Effector CD4-positive, alpha-beta T cell (primary cell): ENCODE measurements at places on chromosomes 13 and 19.

GRCh38 chr19:51173681-51174080 lies 31.6 kb downstream of the SIGLEC7 start:
- no peak for DNase-seq

- no peak for DNase-seq
Measured at GRCh38 chr19:47142779-47143178, 12.1 kb downstream of the SAE1 start.

DNA sequence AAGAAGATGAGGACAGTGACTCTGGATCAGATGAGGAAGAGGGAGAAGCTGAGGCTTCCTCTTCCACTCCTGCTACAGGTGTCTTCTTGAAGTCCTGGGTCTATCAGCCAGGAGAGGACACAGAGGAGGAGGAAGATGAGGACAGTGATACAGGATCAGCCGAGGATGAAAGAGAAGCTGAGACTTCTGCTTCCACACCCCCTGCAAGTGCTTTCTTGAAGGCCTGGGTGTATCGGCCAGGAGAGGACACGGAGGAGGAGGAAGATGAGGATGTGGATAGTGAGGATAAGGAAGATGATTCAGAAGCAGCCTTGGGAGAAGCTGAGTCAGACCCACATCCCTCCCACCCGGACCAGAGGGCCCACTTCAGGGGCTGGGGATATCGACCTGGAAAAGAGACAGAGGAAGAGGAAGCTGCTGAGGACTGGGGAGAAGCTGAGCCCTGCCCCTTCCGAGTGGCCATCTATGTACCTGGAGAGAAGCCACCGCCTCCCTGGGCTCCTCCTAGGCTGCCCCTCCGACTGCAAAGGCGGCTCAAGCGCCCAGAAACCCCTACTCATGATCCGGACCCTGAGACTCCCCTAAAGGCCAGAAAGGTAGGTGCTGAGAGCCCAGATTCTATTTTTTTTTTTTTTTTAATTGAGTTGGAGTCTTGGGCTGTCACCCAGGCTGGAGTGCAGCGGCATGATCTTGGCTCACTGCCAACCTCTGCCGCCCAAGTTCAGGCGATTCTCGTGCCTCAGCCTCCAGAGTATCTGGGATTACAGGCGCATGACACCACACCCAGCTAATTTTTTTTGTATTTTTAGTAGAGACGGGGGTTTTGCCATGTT lies 2.3 kb downstream of the PPP1R15A start:
- DNase-seq: no peak

GRCh38 chr13:69291292-69291906 lies 816.2 kb upstream of the ATXN8OS start:
- DNase-seq: no peak

GRCh38 chr19:44607917-44608316 lies 5.4 kb upstream of the IGSF23 start:
- no peak for DNase-seq

DNA sequence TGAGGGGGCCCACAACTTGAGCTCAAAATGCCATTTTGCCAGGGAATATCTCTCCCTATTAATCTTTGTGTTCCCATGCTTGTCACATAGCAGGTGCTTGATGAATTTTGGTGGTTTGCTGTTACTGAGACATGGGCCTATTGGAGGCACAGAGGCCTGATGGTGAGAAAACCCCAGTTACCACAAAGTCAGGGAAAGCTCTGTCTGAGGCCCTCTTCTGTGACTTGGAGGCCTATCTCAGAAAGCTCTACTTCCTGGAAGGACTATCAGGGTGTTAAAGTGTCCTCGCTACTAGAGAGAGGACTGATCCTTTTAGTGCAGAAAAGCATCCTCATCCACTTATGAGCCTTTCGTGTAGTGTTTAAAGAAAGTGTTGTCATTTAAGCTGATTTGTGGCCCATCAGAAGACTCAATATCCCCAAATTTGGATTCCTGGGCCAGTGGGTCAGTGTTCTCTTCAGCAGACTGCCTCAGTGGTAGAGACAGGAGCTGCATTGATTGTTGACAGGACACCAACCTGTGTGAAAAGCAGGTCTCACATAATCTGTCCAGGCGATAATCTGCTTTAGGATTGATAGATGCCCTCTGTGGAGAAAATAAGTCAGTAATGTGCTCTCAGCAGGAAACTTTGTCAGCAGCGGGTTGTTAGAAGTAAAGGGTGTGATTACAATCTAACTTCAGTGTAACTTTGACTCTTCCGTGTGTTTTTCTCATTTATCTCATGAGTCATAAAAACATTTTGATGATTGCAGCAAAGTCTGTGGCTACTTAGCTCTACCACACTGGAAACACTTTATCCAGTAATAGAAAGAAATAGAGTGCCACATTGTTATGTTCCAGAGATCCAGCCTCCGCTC lies 121.0 kb downstream of the AKAP11 start:
- no peak for DNase-seq
